ENCODE measurements at places on chromosomes 1 and 21.

DNA sequence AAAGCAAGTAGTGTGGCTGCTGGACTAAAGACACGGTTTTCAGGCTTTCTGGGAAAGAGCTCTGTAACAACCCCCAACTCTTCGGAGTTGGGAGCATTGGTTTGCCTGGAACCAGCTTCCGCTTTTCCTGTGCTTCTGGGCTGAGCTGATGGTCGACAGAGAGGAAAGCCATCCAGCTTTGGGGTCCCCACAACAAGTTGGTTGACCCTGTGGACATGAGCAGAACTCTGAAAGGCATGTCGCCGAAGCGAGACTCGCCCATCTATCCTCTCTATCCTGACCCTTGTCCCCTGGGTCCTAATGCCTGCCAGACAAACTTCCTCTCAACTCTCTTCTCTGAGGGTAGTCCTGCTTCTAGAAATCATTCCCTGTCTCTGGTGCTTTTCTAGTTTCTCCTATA lies 31.9 kb upstream of the FCGR2A start:
- no peak for DNase-seq

DNA sequence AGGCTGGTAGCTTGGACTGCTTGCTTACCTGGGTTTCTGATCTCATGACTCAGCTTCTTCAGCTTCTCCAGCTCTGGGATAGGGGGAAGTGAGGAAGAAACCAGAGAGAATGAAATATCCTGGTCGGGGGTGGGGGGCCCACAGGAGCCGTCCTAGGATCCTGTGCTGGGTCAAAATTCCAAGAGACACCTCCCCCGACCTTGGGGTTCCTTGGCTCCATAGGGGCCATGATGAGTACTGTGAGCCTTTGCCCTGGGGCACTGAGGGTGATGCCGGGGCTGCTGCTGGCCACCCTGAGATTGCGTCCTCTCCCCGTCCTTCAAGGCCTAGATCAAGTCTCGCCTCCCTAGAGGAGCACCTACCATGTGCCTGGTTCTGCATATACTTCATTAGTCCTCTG lies 40.0 kb downstream of the MYOM3 start:
- no peak for DNase-seq

DNA sequence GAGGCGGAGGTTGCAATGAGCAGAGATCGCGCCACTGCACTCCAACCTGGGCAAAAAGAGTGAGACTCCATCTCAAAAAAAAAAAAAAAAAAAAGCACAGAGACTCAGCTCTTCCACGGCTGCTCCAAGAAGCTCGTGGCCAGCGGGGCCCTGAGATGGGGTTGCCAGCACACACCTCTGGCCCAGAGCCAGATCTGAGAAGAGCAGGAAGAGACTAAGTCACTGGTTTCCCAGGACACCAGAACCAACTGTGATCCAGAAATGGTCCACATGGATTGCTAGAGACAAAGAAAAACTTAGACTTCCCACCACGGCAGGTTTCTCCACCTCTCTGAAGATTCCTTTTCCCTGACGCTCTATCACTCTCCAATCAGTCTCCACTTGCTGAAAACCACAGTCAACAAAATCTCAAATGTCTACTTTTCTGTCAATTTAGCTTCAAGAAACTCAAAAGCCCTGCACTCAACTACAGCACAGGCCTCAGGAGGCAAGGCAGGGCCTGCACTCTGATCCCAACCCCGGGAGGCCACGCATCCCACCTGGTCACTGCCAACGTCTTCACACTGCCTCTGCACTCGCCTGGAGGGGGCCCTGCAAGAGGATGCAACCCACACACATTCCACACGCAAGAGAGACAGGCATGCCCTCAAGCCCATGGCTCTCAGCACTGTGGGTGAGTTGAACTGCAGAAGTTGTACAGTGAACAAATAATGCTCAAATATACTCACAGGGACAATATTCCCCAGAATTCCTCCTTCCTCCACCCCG lies 79.0 kb downstream of the NPHP4 start:
- DNase-seq, result no peak

DNA sequence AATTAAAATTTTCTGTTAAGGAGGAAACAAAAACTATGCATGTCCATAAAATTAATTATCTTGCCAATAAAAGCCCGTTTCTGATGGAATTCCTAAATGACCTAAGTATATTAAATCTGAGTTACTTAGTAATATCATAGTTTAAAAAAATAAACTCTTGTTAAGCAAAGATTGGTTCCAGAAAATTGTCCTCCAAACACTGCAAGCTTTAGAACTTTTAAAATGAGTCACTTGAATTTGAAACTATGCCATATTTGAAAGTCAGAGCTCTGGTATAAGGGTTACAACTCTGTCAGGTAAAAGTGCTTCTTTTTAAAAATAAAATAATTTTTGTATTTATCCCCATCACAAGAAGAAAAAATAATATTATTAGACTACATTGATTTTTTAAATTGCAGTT lies 409.5 kb downstream of the PLPP3 start:
- no peak for DNase-seq

DNA sequence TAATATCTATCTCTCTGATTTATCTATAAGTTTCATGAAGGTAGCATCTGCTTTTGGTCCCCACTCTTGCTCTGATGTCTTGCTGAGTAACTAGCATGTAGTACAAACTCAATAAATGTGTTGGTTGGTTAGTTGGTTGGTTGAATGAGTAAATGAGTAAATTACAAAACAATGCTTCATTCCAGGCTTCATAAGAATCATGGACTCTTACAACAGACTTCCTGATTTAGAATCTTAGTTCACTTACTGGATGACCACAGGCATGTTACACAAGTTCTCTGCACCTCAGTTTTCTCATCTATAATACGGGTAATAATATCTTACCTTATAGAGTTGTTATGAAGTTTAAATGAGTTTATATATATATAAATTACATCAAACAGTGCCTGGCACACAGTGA lies 98.6 kb downstream of the ZNF281 start:
- no peak for DNase-seq

DNA sequence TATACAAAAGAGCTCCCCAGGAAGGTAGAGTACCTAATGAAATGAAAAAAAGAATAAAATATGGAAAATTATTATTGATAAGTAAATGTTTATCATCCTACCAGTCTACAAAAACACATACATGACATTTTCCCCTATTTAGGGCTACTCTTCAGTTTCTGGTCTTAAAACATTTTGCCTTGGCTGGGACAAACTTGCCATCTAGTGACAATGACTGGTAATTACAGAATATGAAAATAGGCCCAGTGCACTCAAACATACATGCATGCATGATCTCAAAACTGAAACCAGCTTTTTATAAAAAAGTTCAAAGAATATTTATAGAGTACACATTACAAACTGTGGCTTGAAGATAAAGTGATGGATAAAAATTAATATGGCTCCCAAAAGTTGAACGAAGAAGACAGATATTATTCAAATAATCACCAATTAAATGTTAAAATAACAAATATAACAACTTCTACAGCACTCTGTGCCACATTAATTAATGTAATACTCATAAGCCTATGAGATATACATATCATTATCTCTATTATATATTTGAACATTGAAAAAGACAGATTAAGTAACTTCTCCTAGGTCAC lies 10.5 kb upstream of the RNPC3 start:
- DNase-seq, result no peak

GRCh38 chr1:178335426-178335825 lies 161.3 kb downstream of the CLEC20A start:
- DNase-seq, result no peak

- no peak for DNase-seq
Observed at GRCh38 chr21:31354122-31354521, 10.1 kb upstream of the TIAM1 start.

- peak; percentile 70 for DNase-seq
Observed at GRCh38 chr1:18875107-18875795, 15.8 kb upstream of the TAS1R2 start.

- no peak for DNase-seq
Observed at GRCh38 chr1:59218521-59219236, 78.2 kb upstream of the FGGY start.

DNA sequence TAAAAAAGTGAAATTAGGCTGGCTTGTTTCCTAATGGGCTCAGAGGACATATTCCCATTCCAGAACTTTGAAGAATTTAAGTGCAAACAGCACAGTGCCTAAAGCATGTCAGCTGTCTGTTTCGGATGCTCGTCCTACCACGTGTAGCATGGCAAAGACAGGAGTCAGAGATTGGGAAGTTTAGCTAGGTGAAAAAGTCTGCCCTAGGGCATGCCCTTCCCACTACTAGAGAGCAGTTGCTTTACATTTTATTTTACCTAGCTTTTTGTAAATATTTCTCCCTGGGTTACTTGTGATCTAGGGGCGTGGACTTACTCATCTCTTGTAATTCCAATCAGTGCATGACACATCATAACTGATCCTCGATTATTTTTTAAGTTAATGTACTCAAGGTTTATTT lies 111.1 kb downstream of the LMO4 start:
- DNase-seq, result no peak

DNA sequence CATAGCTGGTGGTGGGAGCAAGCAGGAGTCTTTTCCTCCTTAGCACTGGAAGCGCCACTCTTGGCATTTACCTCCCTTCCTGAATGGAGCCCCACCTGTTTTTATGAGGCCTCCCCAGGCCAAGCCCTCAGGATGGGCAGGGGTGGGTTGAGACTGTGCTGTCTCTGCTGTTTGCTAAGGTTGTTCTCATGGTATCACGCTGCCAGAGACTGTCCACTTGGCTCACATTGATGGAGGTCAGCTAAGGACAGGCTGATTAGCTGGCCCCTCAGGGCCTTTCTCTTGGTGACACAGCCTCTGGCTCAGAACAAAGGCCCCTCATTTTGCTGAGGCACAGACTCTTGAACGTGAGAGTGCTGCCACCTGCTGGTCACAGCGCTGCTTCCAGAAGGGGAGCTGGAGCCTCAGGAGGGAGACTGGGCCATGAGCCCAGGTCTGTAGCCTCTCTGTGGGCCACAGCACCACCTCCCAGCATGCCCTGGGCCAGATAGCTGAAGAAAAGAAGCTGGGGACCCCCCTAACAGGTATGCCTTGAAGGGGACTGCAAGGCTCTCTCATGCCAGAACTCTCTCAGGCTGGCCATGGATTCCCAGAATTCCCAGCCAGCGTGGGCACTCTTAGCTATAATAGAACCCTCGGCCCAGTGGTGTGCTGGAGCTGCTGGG lies 85.6 kb downstream of the CD58 start:
- DNase-seq, result peak; percentile 92

- no peak for DNase-seq
Observed at GRCh38 chr1:213266983-213267772, 216.1 kb downstream of the RPS6KC1 start.

DNA sequence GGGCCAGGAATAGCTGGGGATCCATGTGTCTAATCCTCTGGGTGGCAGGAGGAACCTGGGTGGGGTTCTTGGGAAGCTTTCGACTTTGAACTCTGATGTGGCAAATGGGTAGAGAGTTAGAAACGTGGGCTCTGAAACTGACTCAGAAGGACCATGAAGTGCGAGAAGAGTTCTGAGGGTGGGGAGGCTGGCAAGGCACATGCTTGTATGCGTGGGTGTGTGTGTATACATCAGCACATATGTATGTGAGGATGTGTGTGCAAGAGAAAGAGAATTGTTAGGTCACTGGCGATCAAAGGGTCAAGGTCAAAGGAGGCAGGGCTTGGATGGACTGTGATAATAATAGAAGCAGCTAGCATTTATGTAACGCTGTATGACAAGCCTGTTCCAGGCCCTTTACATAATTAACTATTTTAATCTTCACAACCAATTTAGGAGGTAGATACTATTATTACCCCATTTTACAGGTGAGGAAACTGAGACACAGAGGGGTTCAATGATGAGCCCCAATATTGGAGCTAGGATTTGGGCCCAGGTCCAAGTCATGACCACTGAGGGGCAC lies 84.5 kb upstream of the POU3F1 start:
- no peak for DNase-seq

DNA sequence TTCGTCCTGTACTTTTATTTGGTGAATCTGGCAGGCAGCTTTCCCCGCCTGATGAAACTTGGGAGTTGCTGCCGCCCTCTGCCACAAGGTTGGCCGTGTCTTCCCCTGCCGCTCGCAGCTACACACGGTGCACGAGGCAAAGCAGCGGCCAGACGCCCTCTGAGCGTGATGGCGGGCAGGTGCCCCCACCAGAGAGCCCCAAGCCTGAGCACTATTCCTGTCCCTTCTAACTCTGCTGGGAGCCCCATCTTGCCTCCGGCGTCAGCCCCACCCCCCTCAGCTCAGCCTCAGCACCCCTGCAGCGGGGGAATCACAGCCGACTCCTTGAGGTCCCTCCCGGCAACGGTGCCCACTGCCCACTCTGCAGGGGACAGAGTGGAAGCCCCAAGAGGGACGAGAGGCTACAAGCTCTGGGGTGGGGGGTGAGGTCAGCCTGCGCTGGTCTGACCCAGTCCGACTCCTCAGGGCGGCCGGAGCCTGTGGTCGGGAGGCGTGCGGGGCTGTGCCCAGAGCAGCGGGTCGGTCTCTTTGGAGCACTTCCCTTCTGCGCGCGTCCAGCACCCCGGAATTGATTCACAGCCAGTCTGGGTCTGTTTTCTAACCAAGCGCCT lies 41.3 kb downstream of the RIPK4 start:
- DNase-seq, result no peak

DNA sequence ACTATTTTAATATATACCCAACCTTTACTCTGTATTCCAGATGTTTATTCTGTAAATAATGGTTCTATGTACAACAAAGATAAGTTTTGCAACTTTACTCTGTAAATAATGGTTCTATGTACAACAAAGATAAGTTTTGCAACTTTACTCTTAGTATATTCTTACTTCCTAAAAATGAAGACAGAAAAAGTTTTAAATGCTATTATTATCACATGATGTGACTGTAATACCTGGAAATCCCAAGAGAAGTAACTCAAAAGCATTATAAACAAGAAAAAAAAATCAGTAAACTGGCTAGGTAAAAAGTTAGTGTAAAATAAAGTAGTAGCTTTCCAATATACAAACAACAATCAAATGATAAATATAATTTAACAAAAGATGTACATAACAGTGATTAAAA lies 18.5 kb upstream of the EXO1 start:
- DNase-seq, result no peak

GRCh38 chr21:29360799-29361765 lies 62.4 kb downstream of the BACH1 start:
- DNase-seq, result no peak

DNA sequence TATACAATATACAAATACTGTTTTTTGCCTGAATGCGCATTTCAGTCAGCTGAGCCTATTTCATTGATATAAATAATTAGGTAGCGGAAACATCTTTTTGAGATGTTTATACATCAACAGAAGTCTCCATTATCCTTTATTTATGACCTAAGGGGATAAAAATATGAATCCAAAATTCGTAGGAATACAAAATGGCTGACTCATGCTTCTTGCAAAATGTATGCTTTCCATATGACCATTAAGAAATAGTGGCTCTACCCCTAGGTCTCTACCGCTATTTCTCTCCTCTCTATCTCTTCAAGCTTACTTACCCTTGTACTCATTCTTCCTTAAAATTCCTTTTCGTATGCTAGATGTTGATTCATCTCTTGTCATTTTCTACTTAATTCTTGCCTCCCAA lies 338.4 kb upstream of the TMPRSS15 start:
- DNase-seq, result no peak

Data from activated CD8-positive, alpha-beta memory T cell treated with anti-CD3 and anti-CD28 coated beads, Interleukin-2, amount 50 U/mL, for 4 hours (primary cell).